ENCODE measurements at places on chromosomes 13 and 19.

DNA sequence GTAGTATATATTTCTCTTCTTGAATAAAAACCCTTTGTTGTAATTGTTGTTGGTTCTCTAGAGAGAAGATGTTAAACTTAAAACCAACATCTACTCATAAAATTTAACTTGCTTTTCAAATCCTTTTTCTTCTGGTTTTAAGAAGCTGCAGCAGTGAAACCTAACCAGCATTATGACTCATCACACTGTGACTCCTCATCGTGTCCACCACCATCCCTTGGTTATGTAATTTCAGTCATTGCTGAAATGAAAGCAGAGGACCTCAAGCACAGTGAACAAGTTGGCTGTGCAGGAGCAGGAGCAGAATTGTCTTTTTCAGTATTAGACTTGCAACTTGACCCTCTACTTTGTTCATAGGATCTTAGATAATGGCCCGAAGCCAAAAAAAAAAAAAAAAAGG lies 64.9 kb upstream of the HTR2A start:
- no peak for DNase-seq

DNA sequence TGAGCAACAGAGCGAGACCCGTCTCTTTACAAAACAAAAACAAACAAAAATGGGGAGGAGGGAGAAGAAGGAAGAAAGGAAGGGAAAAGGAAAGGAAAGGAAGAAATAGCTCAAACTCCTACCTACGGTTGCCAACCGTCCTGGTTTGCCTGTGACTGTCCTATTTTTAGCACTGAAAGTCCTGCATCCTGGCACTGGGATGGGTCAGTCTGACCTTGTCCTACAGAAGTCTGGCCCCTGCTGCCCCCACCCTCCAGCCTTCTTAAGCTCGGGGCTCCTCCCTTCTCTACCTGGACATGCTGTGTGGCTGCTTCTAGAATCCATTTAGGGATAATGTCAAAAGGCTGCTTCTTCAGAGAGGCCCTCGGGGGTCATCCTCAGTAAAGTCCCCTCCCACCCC lies 1.2 kb upstream of the STXBP2 start:
- DNase-seq = no peak

- DNase-seq = peak; percentile 59
Measured at GRCh38 chr19:4051175-4052101, 15.3 kb downstream of the ZBTB7A start.

- no peak for DNase-seq
Measured at GRCh38 chr19:33254245-33254824, 28.7 kb upstream of the SLC7A10 start.

GRCh38 chr19:35908010-35908441 lies at the start of gene TYROBP:
Gene TYROBP (minus strand): TSS chr19:35908295. CDS start chr19:35908228, 67 bp downstream.
- no peak for DNase-seq

DNA sequence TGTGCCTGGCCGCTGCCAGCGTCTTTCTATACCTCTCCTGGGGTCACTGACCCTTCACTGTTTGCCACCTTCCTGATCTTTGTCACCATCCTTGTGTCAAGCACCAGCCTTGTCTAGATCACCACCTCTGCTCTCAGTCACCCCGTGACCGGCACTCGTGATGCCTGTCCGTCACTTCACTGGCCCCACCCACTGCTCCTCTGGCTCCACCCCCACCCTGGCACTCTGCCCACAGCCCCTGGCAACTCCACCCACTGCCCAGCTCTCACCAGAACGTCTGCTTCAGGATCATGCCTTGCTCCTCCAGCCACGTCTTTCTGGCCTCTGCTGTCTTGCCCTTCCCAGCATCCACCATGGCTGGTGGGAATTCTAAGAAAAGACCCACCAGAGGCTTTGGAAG lies 24.8 kb upstream of the PLA2G4C start:
- DNase-seq = peak; percentile 51

- DNase-seq = no peak
Measured at GRCh38 chr19:13117176-13117771, 734 bp upstream of the TRMT1 start.

GRCh38 chr19:7575434-7576040 lies 20.1 kb upstream of the CAMSAP3 start:
- DNase-seq = no peak

DNA sequence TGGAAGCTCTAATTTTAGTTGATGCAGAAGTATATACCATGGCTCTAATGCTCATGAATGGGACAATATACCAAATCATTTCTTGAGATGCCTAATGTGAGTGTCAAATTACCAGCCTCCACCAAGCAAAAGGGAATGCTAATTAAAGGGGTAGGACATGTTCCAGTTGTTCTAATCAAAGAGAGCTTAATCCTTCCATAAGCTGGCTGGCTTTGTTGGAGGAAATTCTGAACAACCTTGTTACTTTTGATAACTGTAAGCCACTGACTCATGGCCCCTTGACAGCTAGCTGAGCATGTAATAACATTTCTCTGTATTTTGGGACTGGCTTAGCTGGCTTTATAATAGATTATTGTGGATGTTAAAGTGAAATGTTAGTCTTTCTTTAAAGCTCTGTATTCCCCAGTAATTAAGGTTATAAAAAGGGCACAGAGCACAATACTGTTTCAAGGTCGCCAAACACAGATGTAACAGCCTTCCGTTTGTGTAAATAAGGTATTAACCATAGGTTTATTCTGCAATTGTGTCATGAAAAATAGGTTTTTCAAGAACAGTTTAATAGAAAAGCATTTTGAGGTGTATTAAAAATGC lies 1194.0 kb downstream of the PCDH9 start:
- DNase-seq = no peak

GRCh38 chr13:20939662-20940061 lies 37.1 kb upstream of the XPO4 start:
- DNase-seq = no peak
